ENCODE measurements at places on chromosomes 11 and 22. TPM values are rescaled to one million over a fixed set of nuclear protein-coding genes. Genes with fewer than 3 reads are reported as not detected.

DNA sequence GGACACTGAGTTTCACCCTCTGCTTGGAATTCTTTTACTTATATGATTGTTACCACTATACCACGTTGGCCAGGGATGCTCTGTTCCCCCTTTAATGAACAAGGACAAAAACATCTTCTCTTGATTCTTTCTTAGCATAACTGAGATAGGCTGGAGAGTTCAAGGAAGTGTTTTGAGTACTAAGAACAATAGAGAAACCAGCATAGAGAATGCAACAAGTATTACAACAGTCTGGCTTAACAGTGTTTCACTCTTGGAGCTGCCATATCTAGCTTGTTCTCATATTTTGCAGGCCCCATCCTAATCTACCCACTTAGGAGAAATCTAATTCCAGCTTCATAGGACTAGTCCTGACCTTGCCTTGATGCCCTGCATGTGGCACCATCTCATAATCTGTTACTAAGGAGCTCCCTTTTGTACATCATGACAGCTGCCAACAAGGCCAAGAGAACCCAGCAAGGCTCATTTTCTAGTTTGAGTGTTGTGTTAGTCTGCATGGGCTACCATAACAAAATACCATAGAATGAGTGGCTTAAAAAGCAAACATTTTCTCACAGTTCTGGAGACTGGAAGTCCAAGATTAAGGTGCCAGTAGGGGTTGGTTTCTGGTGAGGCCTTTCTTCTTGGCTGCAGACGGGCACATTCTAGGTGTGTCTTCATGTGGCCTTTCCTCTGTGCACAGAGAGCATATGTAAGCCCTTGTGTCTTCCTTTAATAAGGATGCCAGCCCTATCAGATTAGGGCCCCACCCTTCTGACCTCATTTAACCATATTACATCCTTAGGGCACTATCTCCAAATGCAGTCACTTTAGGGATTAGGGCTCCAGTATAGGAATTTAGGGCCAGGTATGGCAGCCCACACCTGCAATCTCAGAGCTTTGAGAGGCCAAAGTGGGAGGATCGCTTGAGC lies 37.8 kb downstream of the PACS1 start:
- no peak overlapping the region for H3K27ac ChIP-seq
- H3K4me3 ChIP-seq = no peak overlapping the region
- no peaks in the 10 kb centered on the region for H3K27me3 ChIP-seq
- peaks cover 11% of the 10 kb centered on the region for H3K4me1 ChIP-seq
- no peaks in the 10 kb centered on the region for H3K36me3 ChIP-seq

DNA sequence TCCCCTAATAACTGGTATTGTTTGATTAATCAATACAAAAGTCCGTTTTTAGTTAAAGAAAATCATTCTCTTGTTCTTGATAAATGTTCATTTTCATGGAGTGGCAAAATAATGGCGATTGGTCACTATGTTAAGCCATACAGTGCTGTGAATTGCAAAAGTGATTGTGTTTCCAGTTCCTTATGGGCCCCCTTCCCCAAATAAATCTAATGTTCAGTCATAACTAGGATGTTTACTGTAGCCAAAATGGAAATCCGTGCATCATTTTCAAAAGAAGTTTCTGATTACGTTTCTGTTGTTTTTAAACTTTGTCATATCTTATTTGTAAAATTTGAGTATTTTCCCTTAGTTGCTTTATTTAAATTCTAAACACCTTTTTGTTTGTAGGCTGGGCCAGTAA lies 845 bp downstream of the RBM7 start:
- peaks cover 53% of the 10 kb centered on the region for H3K4me1 ChIP-seq
- no peaks in the 10 kb centered on the region for H3K27me3 ChIP-seq
- DNase-seq = no peak
- H3K4me3 ChIP-seq = peak overlapping the region; percentile 88
- H3K27ac ChIP-seq = peak overlapping the region; percentile 90
- H3K36me3 ChIP-seq = no peaks in the 10 kb centered on the region

Gene MRGPRX4
- not detected for total RNA-seq

Gene CHRDL2
- not detected for total RNA-seq

Gene CCDC81
- not detected for total RNA-seq

DNA sequence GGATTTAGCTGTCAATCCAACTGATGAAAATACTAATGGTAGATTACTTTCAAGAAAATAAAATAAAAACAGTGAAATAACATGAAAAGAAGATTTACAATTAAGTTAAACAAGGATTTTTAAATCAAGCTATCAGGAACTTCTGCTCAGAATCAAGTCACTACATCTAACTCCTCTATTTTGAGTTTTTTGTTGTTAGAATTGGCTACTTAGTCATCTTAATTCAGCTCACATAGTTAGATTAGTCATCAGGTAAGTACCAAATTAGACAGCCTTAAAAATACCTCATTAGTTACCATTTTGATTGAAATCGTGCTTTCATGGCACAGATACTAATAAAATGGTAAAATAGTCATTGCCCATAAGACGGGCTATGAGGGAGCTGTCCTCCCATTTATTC lies 35.8 kb downstream of the BTG4 start:
- H3K27me3 ChIP-seq = no peaks in the 10 kb centered on the region
- H3K36me3 ChIP-seq = no peaks in the 10 kb centered on the region
- H3K27ac ChIP-seq = no peak overlapping the region

Gene KRTAP5-7
- not detected for total RNA-seq

Gene DAGLA
- total RNA-seq = 4.0 TPM

Data from adrenal gland (tissue), 19 donors.